AG04449 (cell line): ENCODE measurements at places on chromosomes 5 and 9.

- no peak for DNase-seq
These were observed 7.6 kb downstream of the GRIN1 start for GRCh38 chr9:137146527-137146918.

- no peak for DNase-seq
These were observed 226.9 kb downstream of the TMEM38B start for GRCh38 chr9:105921057-105921726.

DNA sequence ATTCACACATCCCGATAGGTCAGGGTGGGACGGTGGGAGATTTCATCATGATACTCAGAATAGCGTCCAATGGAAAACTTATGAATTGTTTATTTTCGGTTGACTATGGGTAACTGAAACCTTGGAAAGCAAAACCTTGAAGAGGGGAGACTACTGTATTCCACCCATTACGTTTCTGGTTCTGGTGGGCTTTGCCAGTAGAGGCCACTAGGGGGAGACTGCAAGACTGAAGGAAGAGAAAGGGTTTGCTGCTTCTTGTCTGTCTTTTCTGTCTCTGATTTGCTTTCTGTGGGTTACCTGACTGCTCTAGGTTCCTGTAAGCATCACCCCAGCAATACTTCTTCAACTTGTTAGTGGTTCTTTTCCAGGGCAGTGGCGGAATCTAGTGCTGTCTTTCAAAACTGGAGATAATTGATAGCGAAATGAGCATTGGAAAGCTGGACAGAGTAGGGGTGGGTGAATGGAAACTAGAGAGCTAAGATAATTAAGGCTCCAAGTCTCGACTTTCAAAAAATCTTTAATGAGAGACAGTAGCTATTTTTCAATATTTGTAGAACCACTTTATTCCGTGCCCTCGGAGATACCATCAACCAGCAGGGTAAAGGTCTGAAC lies 27.0 kb downstream of the GRIN3A start:
- DNase-seq: no peak

- DNase-seq: no peak
These were observed 16.3 kb upstream of the DENND1A start for GRCh38 chr9:123946101-123946821.

GRCh38 chr9:36974731-36975130 lies 59.3 kb downstream of the PAX5 start:
- DNase-seq: no peak

- DNase-seq: no peak
These were observed 127.8 kb downstream of the MED27 start for GRCh38 chr9:131951905-131952304.

GRCh38 chr5:144583541-144584449 lies 413.1 kb downstream of the KCTD16 start:
- DNase-seq: no peak

DNA sequence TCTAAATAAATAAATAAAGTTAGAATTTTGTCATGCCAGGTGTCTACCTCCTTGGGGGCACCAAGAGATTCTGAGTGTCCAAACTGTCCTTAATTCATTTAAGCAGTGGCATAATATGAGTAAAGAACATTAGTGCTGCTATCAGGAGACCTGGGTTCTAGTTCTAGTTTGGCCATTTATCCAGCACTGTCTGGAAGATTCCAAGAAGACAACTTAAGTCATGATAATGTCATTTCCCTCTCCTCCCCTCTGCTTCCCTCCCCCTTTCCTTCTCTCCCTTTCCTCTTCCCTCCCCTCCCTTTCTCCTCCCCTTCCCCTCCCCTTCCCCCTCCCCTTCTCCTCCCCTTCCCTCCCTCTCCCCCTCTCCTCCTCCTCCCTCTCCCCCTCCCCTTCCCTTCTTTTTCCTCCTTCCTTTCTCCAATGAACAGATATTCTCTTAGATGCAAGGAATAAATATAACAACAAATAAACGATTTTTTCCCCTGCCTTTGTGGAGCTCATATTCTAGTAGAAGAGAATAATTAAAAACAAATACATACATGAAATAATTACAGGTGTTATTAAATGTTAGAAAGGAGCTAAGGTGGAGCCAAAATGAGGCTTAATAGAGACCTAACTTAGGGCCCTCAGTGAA lies 90.8 kb downstream of the NMUR2 start:
- no peak for DNase-seq

DNA sequence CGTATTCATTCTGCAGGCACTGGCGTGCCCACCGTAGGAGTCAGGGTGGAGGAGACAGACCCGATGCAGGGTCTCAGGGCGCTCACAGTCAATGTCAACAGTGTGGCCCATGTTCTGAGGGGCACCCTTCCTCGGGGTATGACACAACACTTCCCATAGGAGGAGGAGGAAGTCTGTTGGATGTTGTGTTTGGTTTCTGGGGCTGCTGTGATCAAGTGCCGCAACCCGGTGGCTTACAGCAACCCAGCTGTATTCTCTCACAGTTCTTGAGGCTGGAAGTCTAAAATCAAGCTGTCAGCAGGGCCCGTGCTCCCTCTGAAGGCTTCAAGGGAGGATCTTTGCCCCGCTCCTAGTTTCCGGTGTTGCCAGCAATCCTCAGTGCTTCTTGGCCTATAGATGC lies 5.6 kb upstream of the HNRNPAB start:
- no peak for DNase-seq

- DNase-seq: no peak
These were observed 18.4 kb downstream of the FAM219A start for GRCh38 chr9:34440017-34440416.

- no peak for DNase-seq
These were observed 41.2 kb downstream of the NADK2 start for GRCh38 chr5:36200513-36200912.

GRCh38 chr9:116278326-116278725 lies 124.7 kb downstream of the PAPPA start:
- no peak for DNase-seq

GRCh38 chr9:115414561-115414960 lies 296.6 kb upstream of the TNC start:
- DNase-seq: no peak

GRCh38 chr5:109192555-109193281 lies 217.1 kb downstream of the PJA2 start:
- no peak for DNase-seq

GRCh38 chr9:122370303-122370702 lies 521 bp upstream of the PTGS1 start:
- no peak for DNase-seq

DNA sequence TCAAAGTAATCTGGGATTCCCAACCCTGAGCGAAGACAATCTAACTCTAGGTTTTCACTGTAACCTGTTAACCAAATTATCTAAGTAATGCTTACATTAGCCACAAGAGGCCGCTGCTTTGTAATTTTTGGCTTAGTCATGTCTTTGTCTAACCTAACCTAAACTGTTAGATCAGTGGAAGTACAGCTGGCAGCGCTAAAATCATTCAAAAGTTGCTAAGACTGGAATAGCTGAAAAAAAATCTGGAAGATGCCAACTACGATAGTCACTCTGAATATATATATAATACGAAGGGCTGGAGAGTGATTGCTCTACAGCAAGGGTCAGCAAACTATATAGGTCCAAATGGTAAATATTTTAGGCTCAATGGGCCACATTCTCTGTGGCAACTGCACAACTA lies 60.2 kb downstream of the FBXO38 start:
- DNase-seq: peak; percentile 14

DNA sequence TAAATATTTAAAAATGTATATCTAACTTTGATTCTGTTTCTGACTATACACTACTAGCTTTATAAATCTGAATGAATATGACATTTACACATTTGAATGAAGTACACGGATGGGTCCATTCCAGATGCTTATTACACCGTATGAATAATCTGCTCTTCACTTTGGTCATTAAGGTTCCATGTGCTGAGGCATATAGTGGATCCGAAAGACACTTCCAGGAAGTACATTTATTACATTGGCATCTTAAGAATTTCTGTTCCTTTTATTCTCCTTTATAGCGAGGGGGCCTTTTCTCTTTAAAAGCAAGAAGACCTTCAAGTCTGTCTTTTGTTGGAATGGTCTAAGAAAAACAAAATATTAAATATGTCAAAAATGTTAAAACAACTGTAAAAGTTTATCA lies 147.6 kb downstream of the AUH start:
- no peak for DNase-seq
